Activated naive CD4-positive, alpha-beta T cell (primary cell): ENCODE measurements at places on chromosomes 6 and 20.

DNA sequence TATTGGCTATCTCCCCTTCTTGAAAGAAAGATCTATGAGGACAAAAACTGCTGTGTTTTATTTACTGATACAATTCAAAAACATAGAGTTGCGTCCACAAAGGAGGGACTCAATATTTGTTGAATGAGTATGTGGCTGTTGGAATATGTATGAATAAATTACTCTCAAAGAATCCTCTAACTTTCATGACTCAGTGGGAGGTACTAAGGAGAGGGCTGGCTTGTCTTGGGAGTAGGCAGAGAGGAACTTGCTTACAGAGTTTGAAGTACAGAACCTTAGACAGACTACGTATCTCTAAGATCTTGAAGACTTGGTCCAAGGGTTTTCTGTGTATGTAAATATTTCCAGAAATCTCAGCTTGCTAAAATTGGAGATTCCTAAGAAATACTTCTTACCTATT, 504.0 kb upstream of the PTCHD4 start:
- DNase-seq, result no peak

GRCh38 chr6:146047371-146047770, 18.5 kb downstream of the GRM1 start:
- DNase-seq, result no peak

DNA sequence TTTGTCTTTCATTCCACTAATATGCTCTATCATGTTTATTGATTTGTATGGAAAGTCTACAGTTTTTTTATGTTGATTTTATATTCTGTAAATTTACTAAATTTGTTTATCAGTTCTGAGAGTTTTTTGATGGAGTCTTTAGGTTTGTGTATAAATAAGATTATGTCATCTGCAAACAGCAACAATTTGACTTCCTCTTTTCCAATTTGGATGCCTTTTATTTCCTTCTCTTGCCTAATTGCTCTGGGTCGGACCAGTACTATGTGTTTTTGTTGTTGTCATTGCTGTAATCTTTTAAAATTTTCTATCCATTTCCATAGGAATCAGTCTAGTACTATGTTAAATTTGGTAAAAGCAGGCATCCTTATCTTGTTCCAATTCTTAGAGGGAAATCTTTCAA, 31.5 kb upstream of the POLR1H start:
- no peak for DNase-seq

DNA sequence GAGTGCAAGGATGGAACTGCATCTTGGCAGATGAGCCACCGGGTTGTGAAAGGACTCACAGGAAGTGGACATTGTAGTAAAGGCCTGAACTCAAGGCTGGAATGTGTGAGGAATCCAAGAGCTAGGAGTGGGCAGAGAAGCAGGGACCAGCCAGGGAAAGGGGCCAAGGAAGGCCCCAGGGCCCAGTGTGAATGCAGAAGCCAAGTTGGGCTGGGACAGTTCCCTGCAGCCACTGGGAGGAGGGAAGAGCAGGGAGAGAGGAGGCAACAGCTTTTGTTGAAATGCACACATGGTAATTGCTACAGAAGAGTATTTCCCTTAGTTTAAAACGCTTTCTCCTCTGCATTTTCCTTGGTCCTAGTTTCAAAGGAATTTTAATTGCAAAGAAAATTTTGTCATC, 34.6 kb downstream of the CDH22 start:
- no peak for DNase-seq

GRCh38 chr6:158113802-158114201, 54.3 kb downstream of the SERAC1 start:
- no peak for DNase-seq

- no peak for DNase-seq
Measured at GRCh38 chr20:13231031-13231752, 10.1 kb downstream of the ISM1 start.

DNA sequence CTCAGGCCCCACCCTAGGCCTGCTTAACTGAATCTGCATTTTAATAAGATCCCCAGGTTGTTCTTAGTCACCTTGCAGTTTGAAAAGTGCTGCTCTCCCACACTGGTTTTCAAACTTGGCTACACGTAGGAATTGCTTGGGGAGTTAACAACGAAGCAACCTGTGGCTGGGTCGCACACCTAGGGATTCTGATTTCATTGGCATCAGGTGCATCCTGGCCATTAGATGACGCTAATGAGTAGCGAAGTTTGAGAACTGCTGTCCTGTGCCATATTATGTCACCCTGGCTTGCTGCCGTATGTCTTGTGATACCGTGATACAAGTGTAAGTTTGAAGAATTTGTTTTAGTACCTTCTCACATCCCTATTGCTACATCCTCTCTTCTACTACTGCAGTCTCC, 28.2 kb upstream of the FUCA2 start:
- DNase-seq, result no peak

DNA sequence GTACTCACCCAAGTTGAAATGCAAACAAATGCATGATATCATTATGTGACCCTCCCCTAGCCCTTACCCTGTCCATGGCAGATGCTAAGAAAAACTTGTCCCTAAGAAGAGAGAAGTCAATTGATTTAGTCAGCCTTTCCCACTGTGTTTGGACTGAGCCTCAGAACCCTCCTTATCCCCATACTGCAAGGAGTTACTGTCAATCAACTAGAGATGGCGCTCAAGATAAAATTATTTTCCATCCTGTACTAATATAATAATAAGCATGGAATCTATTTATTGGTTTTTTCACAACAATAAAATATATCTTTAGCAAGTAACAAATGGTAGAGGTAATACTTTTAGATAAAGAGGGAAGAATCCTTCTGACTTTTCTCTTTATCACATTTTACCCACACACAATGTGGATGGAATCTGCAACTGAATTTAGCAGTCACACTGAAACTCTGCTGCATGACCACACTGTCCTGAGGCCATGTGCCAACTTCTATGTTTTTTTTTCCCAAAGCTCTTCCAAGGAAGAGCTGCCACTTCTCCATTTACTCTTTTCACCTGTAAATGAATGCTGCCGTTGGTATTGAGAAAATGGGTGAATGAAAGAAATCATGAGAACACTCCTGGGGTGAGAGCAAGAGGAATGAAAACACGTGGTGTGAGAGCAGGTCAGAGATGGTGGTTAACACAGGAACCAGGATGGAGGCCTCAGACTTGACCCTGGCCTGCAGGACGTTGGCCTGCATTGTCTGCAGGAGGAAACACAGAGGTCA, 10.5 kb downstream of the NT5E start:
- DNase-seq, result no peak

GRCh38 chr20:10622657-10623418, 51.0 kb downstream of the JAG1 start:
- DNase-seq, result no peak

- no peak for DNase-seq
Measured at GRCh38 chr20:33024609-33025317, 6.7 kb upstream of the BPIFB6 start.

GRCh38 chr6:74420221-74420620, 724.2 kb downstream of the CD109 start:
- DNase-seq, result no peak

DNA sequence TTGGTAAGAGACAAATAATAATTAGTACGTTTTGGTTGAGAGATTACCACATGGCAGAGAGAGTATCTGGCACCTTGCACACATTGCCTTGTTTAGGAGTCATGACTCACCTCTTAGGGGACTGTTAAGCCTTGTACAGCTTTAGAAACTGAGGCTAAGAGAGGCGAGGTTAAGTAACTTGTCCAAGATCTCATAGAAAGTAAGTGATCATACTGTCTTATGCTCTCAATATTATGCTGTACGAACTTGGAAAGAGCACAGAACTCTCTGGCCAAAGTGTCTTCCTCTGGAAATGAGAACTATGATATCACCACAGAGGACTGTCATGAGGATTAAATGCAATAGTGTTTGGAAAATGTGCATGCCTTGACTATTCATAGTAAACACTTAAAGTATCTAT, 249.0 kb downstream of the UTRN start:
- DNase-seq, result no peak

DNA sequence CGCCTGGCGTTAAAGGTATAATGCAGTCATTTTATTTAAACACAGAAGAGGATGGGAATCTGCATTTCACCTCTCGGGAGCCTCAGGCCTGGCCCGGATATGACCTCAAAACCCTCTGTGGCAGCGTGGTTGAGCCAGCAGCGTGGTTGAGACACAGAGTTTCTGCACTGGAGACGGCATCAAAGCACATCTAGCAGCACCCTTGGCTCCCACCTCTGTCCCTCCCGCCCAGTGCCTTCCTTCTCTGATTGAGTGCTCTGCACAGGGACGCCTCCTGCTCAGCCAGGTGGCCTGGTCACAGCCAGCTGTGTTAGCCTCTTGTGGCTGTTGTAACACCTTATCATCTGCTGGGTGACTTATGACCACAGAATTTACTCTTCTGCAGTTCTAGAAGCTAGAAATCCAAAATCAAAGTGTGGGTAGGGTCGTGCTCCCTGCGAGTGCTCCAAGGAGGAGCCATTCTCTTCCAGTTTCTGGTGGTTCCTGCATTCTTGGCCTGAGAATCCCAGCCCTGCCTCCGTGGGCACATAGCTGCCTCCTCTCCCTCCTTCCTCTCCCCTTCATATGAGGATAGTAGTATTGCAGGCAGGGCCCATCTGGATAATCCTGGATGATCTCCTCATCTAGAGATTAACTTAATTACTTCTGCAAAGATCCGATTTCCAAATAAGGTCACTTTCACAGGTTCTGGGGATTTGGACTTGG, 156.7 kb downstream of the SYCP2 start:
- no peak for DNase-seq

DNA sequence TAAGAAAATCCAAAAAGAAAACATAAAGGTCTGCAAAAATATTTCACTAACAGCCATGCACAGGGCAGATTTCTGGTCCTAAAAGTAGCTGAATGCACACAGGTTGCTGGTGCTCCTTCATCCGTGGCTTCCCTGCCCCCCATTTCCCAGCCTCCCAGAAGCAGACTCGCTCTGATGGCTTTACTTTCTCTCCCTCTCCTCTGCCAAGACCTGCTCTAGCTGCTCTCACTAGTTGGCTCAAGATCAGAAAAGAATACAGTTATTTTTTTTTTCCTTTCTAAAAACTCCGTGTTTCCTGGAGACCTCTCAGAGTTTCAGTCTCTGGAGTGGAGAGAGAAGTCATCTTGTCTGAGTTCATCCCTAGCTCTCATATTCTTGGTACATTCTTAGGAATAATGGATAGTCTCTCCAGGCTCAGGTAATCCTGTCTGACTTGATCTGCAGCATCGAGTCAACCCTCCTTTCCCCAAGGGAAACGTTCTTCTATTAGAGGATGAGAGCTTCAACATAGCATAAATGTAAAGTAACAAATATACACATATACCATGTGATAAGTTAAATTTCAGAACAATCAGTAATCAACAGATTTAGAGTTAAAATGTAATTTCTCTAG, 214.2 kb downstream of the TBC1D7 start:
- DNase-seq, result no peak

DNA sequence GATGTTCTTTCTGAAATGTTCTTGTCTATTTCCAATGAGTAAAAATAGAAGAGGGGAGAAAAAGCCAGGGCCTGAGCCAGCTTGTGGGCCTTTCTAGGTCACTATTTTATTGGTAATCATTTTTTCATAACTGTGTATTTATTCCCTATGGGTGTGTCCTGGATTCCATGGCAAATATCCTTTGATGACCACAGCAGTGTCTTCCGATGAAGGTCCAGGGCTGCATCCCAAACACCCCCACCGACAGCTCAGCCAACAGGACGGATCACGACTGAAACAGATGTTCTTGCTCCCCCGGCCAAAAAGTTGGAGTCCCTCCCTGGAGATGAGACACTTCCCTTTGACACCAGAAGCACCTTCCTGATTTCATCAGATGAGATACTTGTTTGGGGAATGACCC, 105.4 kb upstream of the PLEKHG1 start:
- no peak for DNase-seq

- no peak for DNase-seq
Measured at GRCh38 chr6:15504040-15504495, 158.8 kb downstream of the DTNBP1 start.

- no peak for DNase-seq
Measured at GRCh38 chr20:51640743-51641142, 98.2 kb upstream of the NFATC2 start.

- no peak for DNase-seq
Measured at GRCh38 chr6:7921046-7921445, 10.5 kb upstream of the TXNDC5 start.

- DNase-seq, result no peak
Measured at GRCh38 chr6:47028835-47029360, 13.2 kb downstream of the ADGRF1 start.

- DNase-seq, result no peak
Measured at GRCh38 chr6:33854572-33855030, 50.8 kb upstream of the MLN start.

GRCh38 chr6:4363656-4364055, 228.3 kb upstream of the ECI2 start:
- DNase-seq, result no peak

- DNase-seq, result no peak
Measured at GRCh38 chr6:3209114-3210023, 18.1 kb downstream of the TUBB2B start.

GRCh38 chr6:52233975-52234823, 10.1 kb downstream of the IL17F start:
- no peak for DNase-seq

GRCh38 chr20:4084096-4084495, 68.7 kb upstream of the RNF24 start:
- no peak for DNase-seq

GRCh38 chr6:85015396-85015990, 251.1 kb upstream of the TBX18 start:
- DNase-seq, result no peak
